ENCODE measurements at places on chromosomes 16 and 17.

- no peak for DNase-seq
Observed at GRCh38 chr17:68584581-68585303, 16.4 kb downstream of the FAM20A start.

GRCh38 chr16:85651629-85652430 is 36.9 kb downstream of the GINS2 start:
- DNase-seq: no peak

DNA sequence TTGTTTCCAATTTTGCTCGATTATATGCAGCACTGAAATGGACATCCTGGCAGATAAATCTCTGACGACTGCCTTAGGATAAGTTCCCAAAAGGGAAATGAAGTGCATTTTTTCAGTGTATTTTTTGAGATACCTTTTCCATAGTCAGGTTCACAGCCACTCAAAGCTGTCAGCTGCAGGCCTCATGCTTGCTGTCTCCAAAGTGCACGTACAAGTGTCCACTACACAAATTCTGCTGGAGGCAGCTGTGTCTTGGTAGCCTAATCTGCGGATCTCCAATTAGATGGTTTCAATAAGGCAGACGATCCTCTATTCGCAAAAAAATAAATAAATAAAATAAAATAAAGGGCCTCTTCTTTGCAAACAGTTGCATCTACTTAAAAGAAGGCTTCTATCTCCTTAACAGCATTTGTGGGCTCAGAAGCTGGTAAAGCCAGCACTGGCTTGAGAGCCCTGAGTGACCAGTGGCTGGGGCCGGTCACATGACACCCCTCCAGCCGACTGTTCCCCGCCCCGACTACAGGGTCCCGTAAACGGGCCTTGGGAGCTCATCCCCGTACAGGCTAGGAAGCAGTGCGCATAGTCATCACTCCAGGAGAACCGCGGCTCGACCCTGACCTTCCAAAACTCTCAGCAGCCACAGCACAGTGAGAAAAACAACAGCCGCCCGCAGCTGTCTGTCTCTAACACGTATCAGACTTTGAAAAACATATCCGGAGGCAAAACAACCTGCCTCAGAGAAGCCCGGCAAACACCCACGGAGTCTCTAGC is 18.8 kb downstream of the RPH3AL start:
- no peak for DNase-seq

DNA sequence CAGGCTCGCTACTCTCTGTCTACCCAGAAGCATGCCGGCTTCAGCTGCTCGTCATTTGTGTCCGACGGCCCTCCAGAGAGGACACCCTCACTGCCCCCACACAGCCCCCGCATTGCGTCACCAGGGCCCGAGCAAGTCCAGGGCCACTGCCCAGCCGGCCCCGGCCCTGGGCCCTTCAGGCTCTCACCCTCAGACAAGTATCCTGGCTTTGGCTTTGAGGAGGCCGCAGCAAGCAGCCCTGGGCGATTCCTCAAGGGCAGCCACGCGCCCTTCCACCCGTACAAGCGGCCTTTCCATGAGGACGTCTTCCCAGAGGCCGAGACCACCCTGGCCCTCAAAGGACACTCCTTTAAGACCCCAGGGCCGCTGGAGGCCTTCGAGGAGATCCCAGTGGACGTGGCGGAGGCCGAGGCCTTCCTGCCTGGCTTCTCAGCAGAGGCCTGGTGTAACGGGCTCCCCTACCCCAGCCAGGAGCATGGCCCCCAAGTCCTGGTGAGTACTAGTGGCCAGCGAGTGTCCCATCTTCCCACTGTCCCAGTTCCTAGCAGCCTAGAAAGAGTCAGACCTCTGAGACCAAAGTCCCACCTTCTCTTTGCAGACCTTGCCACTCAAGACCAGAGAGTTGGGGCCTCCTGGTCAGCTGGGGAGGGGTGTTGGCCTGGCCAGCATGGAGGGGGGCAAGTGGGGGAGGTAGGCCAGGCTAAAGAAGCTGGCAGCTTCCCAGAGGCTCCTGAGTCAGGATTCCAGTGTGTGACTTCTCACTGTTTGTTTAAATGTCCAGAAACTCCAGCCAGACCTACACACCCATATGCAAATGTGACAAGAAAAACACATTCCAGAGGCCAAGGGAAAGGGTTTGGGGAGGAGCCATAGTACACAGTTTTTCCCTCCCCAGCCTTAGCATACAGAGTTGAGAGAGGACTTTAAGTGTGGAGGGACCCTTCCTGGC is 18.6 kb downstream of the FOXN1 start:
- DNase-seq: no peak

GRCh38 chr17:58679263-58680037 is 12.4 kb downstream of the TEX14 start:
- peak; percentile 85 for DNase-seq
